Activated naive CD8-positive, alpha-beta T cell treated with anti-CD3 and anti-CD28 coated beads, Interleukin-2, amount 50 U/mL, for 16 hours (primary cell): ENCODE measurements at places on chromosomes 5 and 9.

- no peak for DNase-seq
These were observed 177.1 kb downstream of the CPLANE1 start for GRCh38 chr5:37071901-37072581.

DNA sequence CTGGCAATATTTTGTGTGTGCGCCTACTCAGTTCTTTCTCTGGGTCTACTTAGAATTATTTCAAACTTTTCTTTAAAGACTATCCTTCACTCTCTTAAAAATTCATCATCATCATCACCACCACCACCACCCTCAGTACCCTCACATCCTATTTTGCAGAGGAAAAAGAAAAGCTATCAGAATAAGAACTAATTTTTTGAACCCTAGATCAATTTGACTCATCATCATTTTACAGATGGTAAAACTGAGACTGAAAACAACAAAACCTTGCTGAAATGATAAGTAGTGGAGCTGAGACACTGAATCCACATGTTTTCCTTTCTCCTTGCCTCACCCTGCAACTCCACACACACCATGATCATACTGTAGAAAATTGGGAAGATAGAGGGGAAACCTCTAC lies 119.3 kb downstream of the SSBP2 start:
- DNase-seq: no peak

GRCh38 chr9:125272697-125273096 lies 11.1 kb downstream of the GAPVD1 start:
- DNase-seq: no peak

DNA sequence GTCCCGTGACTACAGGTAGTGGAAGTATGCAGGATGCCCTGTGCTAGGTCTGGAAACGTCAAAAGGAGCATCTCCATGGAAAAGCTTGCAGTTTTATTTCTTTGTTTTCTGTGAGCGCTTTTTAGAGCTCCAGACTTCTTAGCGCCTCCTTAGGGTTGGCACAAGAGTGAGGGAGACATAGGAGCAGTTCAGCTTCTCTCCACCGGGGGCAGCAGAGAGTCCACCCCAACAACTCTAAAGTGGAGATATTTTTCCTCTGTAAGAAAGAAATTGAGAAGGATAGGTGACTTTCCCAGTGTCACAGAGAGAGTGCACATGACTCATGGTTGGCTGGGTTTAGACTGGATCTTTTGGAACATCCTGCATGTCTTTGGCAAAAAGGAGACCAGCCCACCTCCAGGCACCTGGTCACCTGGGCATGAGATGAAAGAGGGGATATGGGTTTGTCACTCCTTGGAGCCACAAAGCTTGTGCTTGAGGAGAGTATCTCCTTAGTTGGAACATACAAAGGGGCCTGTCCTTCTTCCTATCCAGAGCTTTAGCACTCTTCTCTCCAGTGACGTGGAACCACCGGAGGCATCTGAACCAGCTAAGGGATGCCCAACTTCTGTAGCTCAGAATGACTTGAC lies 637.7 kb downstream of the SEMA5A start:
- no peak for DNase-seq

DNA sequence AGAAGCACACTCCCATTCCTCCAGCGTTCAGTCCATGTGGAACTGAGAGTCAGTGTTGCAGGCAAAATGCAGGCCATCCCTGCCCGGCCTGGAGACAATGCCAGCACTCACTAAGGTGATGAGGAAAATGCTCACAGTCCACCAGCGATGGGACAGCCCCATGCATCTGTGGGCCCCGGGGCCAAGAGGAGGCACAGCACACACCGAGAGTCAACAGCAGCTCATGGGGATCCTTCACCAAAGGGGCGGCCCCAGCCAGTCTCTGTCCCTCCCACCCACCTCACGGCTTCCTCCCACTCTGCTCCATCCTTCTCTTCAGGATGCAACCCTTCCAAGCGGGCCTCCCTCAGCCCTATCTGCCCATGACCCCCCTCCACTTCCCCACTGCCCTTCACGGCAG lies 6.2 kb downstream of the SEMA4D start:
- DNase-seq: no peak

DNA sequence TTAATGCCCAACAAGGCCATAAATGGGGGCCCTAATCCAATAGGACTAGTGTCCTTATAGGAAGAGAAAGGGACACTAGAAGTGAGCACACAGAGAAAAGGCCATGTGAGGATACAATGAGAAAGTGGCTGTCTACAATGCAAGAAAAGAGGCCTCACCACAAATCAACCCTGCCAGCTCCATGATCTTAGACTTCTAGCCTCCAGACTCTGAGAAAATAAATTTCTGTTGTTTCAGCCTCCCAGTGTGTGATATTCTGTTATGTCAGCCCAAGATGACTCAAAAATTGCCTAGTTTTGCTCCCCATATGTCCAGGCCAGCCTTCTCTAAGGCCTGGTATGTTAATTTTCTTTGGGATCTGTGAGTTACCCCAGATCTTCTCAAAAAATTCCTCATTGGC lies 32.3 kb upstream of the HTR4 start:
- no peak for DNase-seq

DNA sequence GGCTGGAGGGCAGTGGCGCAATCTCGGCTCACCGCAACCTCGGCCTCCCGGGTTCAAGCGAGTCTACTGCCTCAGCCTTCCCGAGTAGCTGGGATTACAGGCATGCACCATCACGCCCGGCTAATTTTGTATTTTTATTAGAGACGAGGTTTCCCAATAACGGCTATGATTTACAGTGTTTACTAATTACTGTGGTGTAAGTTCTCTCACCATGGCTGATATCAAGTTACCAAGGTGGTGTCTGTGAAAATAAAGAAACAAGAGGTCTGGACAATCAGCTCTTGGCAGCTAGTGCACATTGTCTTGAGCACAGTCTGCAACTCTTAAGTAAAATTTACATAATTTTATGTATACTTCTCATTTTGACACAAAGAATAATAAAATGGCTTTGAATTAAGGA lies 385.5 kb upstream of the COX7C start:
- DNase-seq: no peak

DNA sequence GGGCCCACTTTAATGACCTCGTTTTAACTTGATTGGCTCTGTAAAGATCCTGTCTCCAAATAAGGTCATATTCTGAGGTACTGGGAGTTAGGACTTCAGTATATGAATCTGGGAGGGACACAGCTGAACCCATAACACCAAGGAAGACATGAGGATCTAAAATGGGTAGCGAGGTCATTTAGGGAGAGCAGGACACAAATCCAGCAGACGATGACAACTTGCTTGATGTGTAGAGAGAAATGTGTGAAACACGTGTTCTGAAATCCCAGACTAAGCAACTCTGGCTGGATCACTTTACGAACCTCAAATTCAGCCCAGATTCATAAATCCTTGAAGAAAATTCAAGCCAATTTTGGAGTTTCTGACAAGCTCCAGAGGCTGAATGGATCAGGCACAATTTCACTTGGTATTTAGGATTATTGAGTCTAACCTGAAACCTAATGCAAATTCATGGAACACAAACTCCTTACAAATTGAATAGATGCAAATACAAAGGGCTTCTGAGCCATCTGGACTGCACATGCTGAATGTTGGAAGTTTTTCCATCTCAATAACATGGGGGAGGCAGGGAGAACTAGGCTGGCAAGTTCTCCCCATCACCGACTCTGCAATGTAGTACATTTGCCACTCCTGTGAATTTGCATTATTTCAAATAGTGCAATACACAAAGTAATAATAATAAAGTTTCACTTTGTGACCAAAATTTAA lies 74.0 kb upstream of the SLC30A5 start:
- DNase-seq: no peak

GRCh38 chr5:180287404-180287803 lies 4.5 kb downstream of the MAPK9 start:
- no peak for DNase-seq

- no peak for DNase-seq
These were observed 23.3 kb upstream of the ZDHHC12 start for GRCh38 chr9:128747241-128747640.
